CD4-positive, alpha-beta T cell (primary cell): ENCODE measurements at places on chromosomes 3 and 15. TPM values are rescaled to one million over a fixed set of nuclear protein-coding genes. Genes with fewer than 3 reads are reported as not detected.

DNA sequence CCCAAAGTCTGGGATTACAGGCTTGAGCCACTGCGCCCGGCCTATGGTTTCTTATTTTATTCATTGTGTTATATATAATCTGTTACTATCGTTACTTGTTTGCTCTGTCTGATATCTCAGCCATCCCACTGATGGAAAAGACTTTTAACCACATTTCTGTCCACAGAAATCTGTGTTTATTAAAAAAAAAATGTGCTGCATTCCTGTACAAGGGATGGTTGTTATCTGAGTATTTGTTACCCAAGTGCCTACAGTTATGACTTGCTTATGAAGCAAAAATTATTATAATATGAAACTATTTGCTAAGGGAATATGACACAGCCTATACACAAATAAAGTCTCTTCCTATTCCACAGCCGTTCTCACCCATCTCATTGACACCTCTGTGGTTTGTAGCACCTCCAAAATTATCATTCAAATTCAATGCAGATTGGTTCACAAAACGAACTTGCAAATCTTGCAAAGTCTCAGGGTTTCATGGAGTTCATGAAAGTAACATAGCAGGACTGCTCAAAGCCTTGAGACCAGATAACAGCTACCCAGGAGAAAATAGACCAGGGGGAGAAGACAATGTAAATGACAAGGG lies 47.4 kb upstream of the UBE2E1 start:
- DNase-seq = no peak

GATM gene
- total RNA-seq = 0.70 TPM

- DNase-seq = peak; percentile 82
Measured at GRCh38 chr3:50436114-50436674, 67.2 kb downstream of the CACNA2D2 start.

DNA sequence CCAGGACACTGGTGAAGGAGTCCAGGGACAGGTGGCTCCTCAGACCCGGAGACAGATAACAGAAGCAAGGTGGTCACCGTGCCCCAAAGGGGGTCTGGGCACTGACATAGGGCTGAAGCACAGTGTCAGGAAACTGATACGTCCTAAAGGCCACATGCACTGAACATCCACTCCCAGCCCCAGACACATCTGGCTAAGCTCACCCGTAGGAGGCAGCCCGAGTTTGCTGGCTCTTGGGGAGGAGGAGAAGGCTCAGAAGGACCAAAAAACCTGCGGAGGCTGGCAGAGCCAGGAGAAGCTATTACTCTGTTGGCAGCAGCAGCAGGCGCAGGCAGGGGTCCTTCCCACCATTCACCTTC lies 1.2 kb downstream of the CACNA2D2 start:
- DNase-seq = no peak

DNA sequence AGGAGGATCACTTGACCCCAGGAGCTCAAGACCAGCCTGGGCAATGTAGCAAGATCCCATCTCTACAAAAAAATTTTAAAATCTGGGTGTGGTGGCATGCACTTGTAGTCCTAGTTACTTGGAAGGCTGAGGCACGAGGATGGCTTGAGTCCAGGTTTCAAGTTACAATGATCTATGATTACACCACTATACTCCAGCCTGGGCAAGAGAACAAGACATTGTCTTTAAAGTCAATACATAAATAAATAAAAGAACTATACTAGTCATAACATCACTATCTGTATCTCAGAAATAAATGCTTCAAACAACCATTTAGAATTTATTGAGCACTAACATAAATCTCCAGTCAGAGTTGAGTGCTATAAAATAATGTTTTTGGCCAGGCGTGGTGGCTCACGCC lies 8.5 kb upstream of the PHLDB2 start:
- DNase-seq = no peak

- DNase-seq = no peak
Measured at GRCh38 chr3:56974247-56974930, 86.1 kb upstream of the SPATA12 start.

- DNase-seq = no peak
Measured at GRCh38 chr3:190017521-190018288, 103.0 kb downstream of the P3H2 start.
